Activated T-cell treated with anti-CD3 and anti-CD28 coated beads for 4 hours (primary cell): ENCODE measurements at places on chromosomes 7 and 10.

- DNase-seq, result no peak
Measured at GRCh38 chr10:49024484-49024883, 84.8 kb upstream of the LRRC18 start.

- no peak for DNase-seq
Measured at GRCh38 chr10:88389456-88389855, 193.7 kb downstream of the RNLS start.

DNA sequence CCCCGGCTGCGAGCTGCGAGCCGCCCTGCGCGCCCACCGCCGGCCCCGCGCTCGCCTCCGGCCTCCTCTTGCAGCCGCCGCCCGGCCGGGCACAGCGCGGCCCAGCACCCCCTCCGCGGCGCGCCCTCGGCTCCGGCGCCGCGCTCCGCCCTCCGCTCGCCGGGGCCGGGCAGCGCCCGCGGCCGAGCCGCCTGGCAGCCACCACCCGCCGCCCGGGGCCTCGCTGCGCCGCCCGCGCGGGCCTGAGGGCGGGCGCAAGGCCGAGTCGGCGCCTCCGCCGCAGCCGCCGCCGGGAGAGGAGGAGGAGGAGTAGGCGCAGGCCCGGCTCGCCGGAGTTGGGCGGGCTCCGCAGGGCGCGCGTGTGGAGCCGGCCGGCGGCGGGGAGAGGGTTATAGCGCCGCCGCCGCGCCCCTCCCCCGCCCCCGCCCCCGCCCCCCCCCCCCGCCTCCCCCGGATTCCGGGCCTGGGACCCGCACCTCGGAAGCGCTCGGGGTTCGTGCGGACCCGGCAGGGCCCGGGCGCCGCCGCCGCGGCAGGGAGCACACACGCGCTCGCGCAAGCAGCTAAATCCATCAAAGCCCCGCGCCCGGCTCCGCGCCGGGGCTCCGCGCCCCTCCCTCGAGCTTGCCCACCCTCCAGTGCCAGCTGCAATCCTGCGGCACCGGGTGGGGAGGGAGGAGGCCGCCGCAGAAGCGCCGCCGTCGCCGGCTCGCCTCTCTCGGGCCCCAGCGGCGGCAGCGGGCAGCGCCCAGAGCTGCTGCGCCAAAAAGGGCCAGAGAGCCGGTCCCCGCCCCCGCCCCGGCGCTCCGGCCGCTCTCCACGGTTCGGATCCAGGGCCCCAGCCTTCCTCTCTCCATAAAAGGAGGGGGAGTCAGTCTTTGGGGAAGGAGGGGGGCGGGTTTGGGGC is at the start of gene PDGFA:
Gene PDGFA (minus strand): TSS at position 363 of the 907 bp plus-strand sequence. CDS start 845 bp downstream, outside the sequence.
- no peak for DNase-seq

GRCh38 chr7:15335390-15335789 is 226.4 kb downstream of the AGMO start:
- no peak for DNase-seq

GRCh38 chr7:114957444-114957843 is 35.5 kb downstream of the MDFIC start:
- no peak for DNase-seq

GRCh38 chr10:47330804-47331203 is 8.6 kb downstream of the GDF2 start:
- DNase-seq, result no peak

GRCh38 chr7:129188372-129188891 is at the start of gene SMO:
TSS of gene SMO (plus strand) at chr7:129188633. CDS start at chr7:129189152, 519 bp downstream.
- no peak for DNase-seq

DNA sequence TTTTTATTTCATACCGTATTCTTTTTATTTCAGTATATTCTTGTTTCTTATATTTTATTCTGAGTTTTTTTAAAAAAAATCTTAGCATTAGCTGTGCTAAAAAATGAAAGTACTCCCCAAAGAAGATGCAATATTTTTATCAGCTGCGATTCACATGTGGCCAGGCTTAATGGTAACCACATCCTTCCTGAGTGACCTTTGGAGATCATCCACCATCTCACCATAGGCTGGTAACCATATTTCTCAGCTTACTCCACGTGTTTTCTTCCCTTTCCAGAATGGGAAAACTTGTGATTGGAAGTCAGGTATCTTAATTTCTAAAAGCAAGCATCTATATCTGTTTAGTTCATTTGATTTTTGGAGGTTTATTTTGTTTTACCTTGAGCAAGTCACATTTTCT is 18.8 kb upstream of the LIPM start:
- DNase-seq, result no peak

DNA sequence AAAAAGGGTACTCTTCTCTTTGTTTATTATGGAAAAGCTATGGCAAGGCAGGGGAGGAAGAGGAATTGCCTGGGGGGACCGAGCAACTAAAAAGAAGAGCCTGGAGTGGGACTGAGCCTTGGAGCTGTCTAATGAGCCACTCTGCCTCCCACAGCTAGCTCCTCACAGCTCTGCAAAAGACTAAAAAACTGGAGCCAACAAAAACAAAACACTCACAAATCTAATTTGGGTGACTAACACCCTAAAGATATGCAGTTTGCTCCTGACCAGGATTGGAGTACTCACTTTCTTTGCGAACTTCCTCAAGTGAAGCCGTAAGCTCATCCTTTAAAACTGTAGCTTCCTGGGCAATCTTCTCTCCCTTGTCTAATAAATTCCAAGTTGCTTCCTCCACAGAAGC is 89.4 kb downstream of the CTNNA3 start:
- DNase-seq, result no peak

- no peak for DNase-seq
Measured at GRCh38 chr10:47099474-47099873, 188.2 kb downstream of the PTPN20 start.

- no peak for DNase-seq
Measured at GRCh38 chr10:15045380-15045779, 1.6 kb downstream of the OLAH start.

DNA sequence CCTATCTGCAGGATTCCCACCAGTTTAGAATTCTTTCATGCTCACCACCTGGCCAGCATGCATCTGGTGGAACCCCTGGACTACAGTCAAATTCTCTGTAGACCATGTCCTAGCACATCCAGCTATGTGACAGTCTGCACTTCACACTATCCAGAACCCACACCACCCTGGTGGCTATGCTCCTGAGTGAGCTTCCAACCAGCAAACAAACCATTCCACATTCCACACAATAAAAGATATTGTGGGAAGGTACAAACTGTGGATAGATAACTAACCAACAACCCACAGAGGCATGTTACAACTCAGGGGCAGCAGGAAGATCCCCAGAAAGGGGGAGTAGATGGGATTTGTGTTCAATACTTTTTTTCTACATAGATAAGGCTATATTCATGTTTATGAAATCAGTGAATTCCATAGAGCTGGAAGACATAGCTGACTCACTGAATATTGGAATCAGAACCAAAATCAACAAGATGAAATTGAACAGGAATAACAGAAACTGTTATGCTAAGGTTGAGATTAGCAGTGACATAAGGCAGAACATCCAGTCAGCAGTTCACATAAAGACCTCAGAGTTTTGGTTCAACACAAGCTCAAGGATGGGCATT is 72.5 kb downstream of the LRRC17 start:
- DNase-seq, result no peak

GRCh38 chr7:27098578-27099451 is 3.0 kb upstream of the HOXA1 start:
- DNase-seq, result no peak

GRCh38 chr7:155731871-155732270 is 80.4 kb downstream of the SHH start:
- no peak for DNase-seq

DNA sequence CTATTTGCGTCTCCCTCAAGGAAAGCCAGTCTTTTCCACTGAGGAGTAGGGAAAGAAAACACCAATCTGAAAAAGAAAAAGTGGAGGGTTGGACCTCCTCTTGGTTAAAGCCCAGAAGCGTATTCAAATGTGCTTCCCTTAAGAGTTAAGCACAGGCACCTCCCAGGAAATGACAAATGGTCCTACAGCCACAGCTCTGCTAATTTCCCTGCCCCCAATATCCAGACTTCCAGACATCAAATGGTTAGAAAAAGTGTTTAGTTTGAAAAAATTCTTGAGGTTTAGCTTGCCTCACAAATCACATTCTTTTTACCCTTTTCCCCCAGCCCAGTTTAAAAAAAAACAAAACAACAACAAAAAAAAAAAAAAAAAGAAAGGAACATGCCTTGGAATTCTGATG is 19.0 kb upstream of the COL1A2 start:
- DNase-seq, result no peak

DNA sequence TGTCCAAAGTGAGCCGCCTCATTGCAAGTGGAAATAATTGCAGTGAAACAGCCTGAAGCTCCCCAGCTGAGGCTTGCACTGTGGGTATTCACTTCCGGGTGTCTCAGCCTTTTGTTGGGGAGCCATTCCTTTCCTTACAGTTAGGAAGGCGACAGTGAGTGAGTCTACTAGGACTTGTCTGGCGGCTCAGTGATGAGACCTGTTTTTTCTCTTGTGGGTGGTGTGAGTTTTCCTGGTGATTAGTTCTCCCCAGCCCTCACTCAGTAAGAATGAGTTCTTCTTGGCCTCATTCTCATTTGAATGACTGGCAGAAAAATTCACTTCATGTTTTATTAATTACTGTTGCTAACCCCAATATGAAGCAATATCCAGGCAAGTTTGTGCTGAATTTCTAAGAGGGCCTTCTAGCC is 2.6 kb downstream of the PGAM1 start:
- no peak for DNase-seq

DNA sequence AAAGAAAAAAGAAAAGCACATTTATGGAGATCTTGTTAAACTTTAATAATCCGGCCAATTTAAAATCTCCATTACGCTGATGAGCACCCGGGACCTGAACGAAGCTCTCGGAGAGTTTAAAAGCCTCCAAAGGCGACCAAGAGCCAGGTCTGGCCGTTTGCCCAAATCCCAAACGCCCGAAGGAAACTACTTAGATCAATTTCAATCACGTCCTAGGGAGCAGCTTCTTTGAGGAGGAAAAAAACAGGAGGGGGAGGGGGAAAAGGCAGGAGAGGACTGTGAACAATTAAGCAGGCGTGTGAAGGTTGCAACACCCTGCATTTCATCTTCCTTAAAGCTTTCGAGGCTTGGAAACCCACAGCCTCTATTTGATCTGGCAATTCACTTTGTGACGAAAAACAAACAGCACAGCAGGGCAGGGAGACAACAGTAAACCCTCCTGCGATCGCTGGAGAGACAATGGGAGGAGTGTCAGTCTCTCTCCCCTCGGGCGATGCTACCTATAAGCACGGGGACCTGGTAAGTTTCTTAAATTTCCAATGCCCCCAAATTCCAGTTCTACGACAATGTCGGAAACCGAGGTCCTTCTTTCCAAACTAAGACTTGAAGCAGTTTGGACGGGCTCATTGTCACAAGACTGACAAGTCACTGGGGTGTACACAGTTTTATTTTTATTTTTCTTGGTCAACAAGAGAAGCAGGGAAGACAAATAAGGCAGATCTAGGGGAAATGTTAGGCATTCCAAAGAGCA is 1.2 kb downstream of the KLF6 start:
- no peak for DNase-seq

GRCh38 chr7:85695533-85695932 is 508.7 kb upstream of the SEMA3D start:
- DNase-seq, result no peak

DNA sequence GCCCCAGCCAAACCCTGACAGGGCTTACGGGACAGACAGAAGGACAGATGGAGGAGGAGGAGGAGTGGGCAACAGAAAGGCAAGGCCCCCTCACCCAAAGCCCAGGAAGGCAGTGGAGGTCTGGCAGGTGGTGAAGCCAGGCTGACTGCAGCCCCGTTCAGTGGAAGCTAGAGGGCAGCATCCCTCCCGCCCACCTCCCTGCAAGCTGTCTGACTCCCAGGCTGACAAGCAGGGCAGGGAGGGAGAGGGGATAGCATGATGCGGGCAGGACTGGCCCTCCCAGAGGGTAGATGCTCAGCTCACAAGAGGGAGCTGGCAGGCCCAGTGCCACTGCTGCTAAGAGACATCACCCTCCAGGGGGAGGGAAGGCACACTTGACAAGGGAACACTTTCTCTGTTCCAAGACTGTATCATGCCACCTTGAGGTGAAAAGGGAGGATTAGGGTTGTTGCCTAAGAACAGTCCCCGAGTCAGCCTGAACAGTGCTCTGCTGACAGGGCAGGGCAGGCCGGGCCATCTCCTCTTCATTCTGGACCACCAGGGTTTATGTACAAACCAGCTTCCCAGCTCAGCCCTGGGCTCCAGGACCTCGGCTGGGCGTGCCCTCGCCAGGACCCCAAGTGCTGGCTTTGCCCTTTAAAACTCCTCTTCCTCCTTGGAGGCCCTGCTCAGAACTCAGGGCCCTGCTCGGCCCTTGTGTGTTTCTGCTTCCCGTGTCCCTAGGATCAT is 61.8 kb downstream of the RASGEF1A start:
- no peak for DNase-seq

GRCh38 chr7:123440101-123440548 is 94.3 kb downstream of the IQUB start:
- DNase-seq, result no peak

DNA sequence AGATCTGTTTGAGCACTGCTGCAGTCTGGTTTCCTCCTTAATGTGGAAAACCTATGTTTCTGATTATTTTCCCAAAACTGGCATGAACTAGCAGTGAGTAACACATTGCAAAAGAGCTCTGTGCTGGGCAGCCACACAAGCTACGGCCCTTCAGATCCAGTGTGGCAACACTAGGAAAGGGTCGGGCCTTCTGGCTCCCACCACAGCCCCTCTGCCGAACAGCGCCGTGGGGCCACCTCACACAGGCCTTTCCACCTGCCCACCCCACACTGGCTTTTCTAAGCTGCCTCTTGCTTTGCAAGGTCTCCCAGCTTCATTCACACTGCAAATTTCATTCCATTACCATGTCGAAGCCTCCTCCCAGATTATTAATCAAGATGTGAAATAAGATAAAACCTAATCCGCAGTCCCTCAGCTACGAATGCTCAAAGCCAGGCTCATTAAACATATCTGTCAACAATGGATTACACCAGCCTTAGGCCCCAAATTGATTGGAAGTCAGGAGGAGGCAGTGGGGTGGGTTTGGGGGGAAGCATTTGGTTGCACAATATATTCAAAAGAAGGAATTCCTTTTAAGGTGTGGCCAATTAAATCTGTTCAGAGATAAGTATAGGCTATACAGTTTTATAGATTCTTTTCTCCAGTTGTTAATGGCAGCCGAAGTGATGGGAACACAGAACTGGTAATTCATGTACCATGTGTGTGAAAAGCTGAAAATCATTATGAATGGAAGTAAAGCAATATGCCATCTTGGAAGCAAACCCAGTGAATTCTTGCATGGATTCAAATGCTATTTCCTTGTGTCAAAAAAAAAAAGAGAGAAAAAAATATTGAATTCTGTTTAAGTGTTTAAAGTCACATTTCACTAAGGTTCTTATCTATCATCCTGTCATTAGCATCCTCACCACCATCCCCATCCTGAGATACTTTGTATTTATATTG is 223.7 kb downstream of the MTERF1 start:
- DNase-seq, result no peak
